ENCODE measurements at places on chromosomes 11 and 22.

DNA sequence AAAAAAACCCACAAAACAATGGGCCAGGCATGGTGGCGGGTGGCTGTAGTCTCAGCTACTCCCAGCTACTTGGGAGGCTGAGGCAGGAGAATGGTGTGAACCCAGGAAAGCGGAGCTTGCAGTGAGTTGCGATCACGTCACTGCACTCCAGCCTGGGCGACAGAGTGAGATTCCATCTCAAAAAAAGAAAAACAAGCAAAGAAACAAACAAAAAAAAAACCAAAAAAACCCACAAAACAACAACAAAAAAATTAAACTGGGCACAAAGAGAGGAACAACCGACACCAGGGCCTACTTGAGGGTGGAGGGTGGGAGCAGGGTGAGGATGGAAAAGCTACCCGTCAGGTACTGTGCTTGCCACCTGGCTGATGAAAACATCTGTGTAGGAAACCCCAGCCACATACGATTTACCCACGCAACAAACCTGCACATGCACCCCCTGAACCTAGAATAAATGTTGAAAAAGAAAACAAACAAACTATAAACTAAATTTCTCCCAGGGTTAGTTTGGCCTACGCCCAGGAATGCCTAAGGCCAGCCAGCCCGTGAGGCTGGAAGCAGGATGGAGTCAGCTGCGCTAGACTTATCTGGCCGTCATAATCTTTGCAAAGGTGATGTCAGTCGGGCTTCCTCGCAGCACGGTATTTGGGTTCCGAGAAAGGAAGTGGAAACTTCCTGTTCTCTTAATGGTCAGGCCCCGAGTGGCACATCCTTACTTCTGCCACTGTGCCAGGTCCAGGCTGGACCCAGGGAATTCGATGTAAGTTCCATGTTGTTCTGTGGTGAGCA, 21.9 kb upstream of the CYB5R3 start:
- DNase-seq: no peak

GRCh38 chr11:11430431-11430830, 77.4 kb upstream of the CSNK2A3 start:
- DNase-seq: no peak

- no peak for DNase-seq
These were observed 134.8 kb downstream of the LDLRAD3 start for GRCh38 chr11:36078686-36079055.

DNA sequence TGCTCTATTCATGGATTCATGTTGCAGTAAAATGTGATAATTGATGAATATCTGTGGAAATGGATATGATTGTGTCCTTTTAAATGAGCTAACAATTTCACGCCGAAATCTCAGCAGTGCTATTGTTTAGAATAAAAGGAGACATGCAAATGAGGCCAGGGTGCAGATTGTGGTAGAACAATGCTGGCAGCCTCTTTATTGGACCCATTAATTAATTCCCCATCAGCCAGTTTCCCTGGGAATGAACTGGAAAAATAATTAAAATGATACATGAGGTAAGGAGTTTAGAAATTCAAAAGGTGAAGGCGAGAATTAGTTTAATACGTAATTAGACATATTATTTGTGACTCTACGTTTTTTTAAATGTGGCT, 306.2 kb downstream of the TBC1D22A start:
- DNase-seq: no peak

DNA sequence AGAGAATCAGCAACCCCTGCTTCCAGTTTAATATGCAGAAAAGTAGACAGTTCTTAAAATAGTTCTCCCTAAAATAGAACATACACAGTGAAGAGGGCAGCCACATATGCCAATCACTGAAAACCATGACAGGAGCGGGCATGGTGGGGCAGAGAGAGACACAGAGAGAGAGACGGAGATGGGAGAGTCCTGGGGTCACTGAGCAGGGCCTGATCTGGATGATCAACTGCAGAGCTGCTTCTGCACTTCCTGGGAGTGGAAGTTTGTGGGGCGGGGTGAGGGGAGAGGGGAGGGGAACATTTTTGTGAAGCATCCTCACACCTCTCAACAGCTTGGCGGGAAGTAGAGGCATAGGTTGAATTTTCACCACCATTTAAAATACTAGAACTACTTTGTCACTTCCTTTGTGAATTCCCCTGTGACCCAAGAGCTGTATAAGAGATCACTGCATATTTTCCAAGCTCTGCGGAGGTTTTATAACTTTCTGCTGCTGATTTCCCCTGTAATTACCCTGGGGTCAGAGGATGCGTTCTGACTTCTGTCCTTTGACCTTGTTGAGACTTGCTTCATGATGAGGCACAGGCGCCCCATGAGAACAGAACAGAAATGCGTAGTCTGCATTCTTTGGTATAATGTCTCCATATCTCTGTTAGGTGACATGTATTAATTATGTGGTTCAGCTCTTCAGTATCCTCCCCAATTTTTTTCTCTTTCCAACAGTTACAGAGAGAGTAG, 419.4 kb downstream of the BRD1 start:
- DNase-seq: no peak

Measured in frontal cortex (tissue), 4 donors.